ENCODE measurements at places on chromosomes 5 and 9.
A peak's percentile ranks its signal among the peaks of the same experiment; 100 is the strongest.

- DNase-seq: no peak
Measured at GRCh38 chr5:172624083-172624995, 16.7 kb upstream of the NEURL1B start.

DNA sequence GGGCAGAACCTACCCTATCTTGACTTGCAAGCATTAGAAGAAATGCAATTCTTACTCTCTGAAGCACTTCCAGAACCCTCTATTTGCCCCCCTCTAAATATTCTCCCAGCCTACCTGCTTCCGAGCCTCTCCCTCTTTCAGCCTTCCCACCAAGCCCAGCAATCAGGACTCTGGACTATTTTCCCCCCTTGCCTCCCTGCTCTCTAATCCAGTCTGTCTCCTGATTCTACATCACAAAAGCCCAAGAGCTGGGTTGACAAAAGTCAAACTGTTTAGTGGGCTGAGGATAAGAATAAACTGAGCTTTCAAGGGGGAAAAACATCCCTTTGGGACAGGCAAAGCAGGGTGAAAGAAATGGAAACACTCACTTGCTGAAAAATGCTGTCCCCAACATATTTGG is 123.2 kb upstream of the KIF2A start:
- no peak for DNase-seq

- no peak for DNase-seq
Measured at GRCh38 chr5:177083357-177083756, 3.4 kb upstream of the FGFR4 start.

DNA sequence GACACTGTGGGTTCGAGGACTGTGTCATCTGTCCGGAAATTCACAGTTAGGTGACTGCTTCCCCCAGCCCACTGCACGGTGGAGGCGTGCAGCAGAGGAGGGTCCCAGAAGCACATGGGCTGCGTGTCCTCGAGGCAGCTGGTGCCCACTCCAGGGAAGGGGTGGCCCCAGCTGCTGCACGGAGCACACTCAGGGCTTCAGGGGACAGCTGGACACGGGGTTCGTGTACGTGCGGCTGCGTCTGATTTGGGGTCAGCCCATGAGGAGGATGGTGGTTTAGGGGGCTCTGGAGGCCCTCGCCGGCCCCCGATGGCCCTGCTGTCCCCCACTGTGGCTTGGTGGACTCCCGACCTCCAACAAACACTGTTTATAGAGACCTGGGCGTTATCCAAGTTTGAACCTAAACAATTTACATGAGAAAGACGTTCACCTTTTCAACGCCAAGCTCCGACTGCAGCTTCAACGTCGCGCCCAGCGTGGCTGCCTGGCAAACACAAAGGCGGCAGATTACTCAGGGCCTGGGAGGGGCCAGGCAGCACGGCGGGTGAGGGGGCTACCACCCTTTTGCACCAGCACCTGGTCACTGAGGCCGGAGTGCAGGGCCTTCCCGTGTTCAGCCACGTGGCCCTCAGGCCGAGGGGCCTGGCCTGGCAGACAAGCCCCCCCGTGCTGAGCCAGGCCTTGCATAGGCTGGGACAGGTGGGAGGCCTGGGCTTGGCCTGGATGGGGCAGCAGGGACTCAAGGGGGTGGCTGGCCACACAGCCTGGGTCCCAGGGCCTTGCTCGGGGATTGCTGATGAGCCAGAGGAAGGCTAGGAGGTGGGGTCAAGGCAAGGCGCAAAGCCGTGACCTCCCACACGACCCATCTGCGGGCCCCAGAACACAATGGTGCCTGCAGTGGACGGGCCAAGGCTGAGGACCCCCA is 55.2 kb downstream of the EXD3 start:
- DNase-seq: no peak

- peak; percentile 84 for DNase-seq
Measured at GRCh38 chr9:133127340-133127981, 6.4 kb upstream of the RALGDS start.
